Mammary epithelial cell (primary cell): ENCODE measurements at places on chromosomes 3 and 15. TPM values are rescaled to one million over a fixed set of nuclear protein-coding genes. Genes with fewer than 3 reads are reported as not detected.

- DNase-seq: no peak
Measured at GRCh38 chr3:71229905-71230657, 353.4 kb downstream of the FOXP1 start.

- no peak for DNase-seq
Measured at GRCh38 chr3:69906351-69906966, 93.1 kb upstream of the SAMMSON start.

- peak; percentile 87 for DNase-seq
Measured at GRCh38 chr15:73777741-73778140, 24.6 kb upstream of the INSYN1 start.

DNA sequence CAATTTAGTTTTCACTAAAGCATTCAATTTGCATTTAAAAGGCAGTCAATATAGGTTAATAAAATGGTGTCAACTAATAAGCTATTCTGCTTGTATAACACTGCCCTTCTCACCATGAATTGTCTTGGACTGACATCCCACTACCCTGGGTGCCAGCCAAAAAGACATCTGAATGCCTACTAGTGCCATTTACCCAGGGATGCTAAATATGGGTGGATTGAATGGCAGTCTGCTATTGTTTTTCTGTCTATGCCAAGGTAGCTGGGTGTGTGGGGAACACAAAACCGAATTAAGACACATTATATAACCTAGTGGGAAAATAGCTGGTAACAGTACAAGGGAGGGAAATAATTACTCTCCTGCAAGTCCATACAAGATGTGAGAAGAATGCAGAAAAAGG, 240.0 kb upstream of the CFAP20DC start:
- no peak for DNase-seq

- peak; percentile 6 for DNase-seq
Measured at GRCh38 chr3:32614956-32615355, 44.3 kb upstream of the DYNC1LI1 start.

GRCh38 chr3:158313338-158313927, 203.5 kb downstream of the RSRC1 start:
- DNase-seq: peak; percentile 32

DNA sequence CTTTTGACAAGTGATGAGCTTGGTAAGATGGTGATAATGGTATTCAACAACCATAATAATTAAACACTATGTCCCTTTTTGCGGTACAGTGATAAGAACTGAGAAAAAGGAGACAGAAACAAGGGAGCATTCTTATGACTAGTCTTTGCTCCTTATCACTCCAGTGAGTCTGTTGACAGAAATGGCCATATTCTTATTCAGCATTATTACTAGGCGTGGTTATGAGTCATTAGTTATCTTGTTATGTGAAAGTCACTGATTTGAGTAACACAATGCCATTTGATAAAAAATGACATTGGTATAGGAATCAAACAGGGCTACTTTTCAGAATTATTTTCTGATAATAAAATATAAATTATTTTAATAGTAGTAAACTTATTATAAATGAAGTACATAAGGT, 193.5 kb downstream of the C3orf38 start:
- no peak for DNase-seq

- no peak for DNase-seq
Measured at GRCh38 chr3:47916201-47916600, 100.0 kb downstream of the MAP4 start.

GRCh38 chr15:92715758-92716157, 60.2 kb upstream of the FAM174B start:
- no peak for DNase-seq

GRCh38 chr3:49916686-49917085, 12.9 kb downstream of the MON1A start:
- no peak for DNase-seq

- DNase-seq: no peak
Measured at GRCh38 chr3:26636096-26636727, 13.6 kb downstream of the LRRC3B start.

DNA sequence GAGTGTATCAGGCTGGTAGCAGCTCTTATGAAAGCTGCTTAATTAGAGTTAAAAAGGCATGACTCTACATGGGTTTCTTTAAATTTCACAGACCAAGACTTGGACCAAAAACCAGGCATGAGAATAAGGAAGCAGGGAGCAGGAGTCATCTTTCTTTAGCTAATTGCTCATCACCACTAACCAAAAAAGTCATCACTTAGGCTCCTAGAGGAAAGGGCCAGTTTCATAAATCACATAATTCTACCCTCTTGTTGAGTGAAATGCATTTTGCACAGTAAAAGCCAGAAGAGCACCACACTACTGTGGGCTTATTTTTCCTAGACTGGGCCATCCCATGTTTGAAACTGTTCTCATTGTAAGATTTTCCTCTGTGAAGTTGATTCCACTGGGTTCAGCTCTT, 175.6 kb downstream of the GREM1 start:
- no peak for DNase-seq

DNA sequence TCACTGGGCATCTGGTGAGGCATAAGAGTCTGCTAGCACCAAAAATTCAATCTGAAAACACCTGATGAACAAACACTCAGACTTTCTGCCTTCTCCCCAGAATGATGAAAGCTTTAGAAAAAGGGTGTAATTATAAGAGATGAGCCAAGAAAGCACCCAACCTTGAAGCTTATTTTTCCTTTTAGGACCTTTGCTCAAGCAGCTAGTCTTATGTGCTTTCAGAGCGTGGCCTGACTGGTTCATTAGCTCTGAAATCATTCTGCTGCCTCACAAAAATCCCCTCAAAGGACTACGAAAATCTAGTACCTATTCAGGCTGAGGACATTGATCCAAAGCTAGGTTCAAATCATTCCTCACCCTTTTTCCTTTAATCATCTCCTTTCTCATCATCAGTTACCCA, 662.3 kb downstream of the MAGI1 start:
- DNase-seq: no peak

DNA sequence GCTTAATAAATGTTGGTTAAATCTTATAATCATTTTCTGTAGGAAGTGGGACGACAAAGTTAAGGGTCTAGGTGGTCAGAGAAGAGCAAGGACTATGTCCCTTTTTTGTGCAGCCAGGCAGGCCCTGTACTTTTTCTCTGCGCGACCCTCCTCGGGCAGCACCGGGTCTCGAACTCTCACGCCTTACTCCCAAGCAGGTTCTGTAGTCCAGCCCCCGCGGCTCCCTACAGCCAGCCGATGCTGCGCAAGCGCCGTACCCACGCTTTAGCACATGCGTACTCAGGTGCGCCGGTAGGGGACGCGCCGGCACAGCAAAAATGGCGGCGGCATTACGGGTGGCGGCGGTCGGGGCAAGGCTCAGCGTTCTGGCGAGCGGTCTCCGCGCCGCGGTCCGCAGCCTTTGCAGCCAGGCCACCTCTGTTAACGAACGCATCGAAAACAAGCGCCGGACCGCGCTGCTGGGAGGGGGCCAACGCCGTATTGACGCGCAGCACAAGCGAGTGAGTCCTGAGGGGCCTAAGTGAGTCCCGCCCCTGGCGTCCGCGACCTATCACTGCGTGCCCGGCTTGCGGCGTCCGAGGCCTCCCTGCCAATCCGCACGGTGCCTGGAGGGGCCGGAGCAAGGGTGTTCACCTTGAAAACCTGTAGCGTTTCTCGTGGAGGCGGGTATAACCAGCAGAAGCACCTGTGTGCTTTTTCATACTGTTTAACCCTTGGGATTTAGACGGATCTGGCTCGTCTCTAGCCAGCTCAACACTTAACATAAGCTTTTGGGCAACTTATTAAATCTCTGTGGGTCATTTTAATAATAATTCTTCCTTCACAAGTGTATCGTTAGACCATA, at the start of gene PCCB:
PCCB (plus strand) TSS at position 282 of the 844 bp plus-strand sequence; CDS start at position 318, 36 bp downstream.
- peak; percentile 95 for DNase-seq

DNA sequence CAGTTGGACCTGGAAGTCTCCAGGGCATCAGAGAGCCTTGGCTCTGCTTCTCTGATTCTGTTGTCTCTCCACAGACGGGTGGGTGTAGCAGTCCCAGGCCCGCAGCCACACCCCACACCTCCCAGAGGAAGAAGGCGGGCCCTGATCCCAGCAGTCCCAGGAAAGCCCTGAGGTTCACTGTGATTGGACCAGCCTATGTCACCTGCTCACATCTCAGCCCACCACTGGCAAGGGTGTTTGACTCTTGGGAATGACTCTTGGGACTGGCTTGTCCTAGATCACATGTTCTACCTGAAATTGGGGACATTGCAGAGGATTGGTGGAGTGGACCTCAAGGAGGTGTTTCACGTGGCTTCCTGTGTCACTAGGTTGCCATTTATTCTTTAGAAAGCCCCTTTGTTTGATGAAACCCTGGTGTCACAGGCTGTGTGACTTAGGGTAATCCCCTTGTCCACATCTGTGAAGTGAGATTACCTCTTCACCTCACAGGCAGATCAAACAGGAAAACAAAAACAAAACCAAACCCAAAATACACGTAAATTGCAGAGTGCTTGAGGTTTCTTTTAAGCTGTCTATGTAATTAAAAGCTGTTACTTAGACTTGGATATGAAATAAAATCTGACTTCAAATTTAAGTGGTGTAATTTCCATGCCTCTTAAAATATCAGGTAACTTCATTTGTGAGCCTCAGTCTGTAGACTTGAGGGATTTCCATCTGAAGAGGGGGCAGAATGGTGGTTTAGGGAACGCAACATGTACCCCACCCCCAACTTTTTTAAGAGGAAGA, 26.7 kb downstream of the FLNB start:
- DNase-seq: no peak

PIERCE2 gene
- 1.4 and 2.5 TPM in 2 replicates for total RNA-seq

ARGFX gene
- total RNA-seq: not detected

ACKR4 gene
- 0.17 TPM for total RNA-seq

GADL1 gene
- total RNA-seq: not detected

FBXL22 gene
- 1.7 TPM for total RNA-seq

CAV3 gene
- total RNA-seq: not detected

SLC27A2 gene
- total RNA-seq: 0.31 TPM in 1 of 2 replicates, not detected in the other
